ENCODE measurements at places on chromosomes 12 and 14. TPM values are rescaled to one million over a fixed set of nuclear protein-coding genes. Genes with fewer than 3 reads are reported as not detected.

- peak; percentile 67 for DNase-seq
Measured at GRCh38 chr12:52956987-52957386, 8.1 kb downstream of the KRT18 start.

GRCh38 chr12:93944201-93944600 is 204.2 kb upstream of the PLXNC1 start:
- no peak for DNase-seq

DNA sequence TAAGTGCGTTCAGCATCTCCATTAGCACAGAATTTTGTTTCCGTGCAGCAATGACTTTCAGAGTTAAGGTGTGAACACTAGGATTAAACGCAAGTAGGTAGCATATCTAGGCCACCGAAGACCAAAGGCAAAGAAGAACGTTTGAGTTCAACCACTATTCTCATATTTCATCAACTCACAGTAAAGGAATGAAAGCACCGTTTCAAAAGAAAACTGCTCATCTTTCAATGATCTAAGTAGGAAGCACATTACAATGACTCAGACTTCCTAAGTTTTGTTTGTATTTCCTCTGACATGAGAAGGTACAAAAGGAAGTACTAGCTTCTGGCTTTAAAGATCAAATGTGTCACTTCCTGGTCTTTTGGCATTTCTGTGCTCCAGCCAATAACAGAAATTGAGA is 57.6 kb downstream of the ACADS start:
- peak; percentile 91 for DNase-seq

DNA sequence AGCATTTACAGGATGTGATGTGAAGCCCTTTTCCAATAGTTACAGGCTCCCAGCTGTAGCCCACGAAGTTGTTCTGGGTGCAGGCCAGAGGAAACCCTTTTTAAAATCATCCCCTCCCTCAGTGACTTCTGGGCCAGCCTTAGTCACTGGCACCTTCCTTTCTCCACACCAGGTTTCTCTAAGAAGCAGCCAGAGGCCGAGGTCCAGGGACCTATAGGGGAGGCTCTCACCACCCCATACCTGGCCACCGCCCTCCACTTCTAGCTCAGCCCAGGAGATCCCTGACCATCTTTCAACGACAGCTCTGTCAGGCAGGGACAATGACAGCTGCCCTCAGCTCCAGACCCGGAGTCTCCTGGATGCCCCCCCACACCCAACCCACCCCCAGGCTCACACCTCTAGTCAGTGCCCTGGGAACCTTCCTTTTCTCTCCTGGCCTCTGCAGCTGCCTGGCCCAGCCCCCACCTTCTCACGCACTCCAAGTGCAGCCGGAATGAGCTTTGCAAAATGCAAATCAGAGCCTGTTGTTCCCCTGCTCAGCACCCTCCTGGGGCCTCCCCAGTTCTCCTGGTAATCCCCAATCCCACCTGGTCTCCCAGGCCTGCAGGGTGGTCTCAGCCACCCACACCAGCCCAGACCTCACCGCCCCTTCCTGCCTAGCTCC is 46.7 kb downstream of the TESC start:
- DNase-seq, result no peak

DNA sequence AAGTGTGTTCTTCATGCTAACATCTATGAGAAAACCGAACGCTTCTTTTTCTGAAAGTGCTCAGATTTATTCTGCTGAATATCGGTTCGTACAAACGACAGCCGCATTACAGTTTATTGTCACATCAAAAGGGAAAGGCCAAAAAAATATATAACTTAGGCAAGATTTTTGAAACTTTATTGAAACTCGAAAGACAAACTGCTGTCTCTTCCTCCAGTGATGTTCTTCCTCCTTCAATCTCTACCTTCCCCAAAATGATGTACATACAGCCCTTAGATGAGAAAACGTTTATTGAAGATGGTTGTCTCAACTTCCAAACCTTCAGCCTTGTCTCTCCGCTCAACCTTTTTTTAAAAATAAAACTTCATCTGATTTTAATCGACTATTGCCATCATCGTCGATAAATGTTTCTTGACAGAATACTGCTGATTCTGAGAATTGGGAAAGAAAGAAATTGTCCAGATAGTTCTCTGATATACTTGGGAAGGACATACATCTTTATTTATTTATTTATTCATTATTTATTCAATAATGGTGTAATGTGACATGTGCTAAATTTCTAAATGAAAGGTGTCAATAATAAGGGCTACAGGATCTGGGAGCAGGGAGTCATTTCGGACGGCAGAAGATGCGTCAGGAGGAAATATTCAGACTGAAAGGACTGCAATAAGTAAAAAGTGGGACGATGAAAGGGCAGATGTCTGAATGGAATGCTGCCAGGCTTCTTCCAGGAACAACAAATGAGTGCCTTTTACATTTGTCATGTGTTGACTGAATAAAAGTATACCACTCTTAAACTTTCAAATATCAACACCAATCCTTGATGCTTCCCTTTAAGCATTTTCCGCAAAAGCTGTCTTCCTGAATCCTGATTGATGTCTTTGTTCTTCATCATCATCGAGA is 817 bp upstream of the MDM1 start:
- no peak for DNase-seq

GRCh38 chr12:57752668-57753000 is 524 bp upstream of the CDK4 start:
- no peak for DNase-seq

DNA sequence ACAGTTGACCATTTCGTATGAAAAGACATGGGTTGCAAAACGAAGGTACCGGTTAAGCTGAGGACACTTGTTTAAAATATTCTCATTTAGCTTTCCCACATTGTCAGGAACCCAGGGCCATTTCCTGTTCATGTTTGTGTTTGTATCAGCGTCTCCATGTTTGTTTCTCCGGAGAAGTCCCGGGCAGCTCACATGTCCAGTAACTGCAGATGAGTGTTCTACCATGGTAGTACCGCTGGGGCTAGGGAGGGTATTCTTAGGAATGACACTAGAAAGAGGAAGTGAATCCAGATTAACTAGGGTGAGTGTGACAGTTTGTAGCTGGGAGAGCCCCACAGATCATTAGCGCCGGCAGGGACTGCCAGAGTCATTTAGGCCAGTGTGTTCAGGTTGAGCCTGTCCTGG is 50.0 kb upstream of the EVL start:
- DNase-seq, result no peak

- no peak for DNase-seq
Measured at GRCh38 chr12:32398181-32398580, 1.2 kb upstream of the FGD4 start.

DNA sequence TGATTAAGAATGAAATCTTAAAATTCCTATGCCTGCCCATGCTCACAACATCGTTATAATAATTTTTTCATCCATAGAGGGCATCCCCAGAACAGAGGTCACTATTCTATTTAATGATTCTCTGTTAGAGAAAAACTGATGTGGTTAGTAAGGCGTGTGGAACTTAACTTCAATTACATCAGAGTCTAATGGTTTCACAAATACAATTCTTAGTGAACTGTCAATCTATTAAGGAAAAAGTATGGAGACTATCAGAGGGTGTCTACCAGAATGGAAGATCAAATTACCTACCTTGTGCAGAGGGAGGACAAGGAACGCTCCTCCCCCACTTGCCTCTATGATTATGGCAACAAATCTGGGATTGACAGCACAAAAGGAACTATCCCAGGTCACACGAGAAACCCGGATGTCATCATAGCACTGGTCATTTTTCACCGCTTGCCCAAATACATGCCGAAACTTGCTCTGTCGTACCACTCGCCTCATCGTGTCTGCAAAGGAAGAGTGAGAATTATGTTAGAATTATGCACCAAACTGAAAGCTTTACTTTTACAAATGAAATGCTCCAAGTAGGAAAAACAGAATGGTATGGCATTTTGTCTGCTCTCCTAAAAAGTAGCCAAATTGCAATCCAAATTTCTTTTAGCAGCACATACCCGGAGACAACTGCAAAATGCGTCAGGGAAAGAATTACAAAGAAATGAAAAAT is 30.3 kb downstream of the CORO1C start:
- DNase-seq, result no peak

DNA sequence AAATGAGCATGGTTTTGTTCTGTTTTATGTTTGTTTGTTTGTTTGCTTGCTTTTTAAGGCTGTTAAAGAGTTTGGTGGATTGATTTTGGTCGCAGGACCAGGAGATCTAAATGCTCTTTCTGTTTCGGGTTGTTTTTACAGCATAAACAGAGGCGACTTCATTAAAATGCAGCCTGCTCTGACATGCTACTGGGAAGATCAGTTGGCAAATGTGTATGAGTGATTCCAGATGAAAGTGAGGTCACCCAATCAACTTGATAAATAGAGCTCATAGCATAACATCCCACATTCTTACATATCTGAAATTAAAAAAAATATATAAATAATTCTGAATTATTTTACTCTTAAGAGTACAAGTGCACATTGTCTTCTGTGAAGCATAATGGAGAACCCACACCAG is 947.7 kb downstream of the GALC start:
- no peak for DNase-seq

DNA sequence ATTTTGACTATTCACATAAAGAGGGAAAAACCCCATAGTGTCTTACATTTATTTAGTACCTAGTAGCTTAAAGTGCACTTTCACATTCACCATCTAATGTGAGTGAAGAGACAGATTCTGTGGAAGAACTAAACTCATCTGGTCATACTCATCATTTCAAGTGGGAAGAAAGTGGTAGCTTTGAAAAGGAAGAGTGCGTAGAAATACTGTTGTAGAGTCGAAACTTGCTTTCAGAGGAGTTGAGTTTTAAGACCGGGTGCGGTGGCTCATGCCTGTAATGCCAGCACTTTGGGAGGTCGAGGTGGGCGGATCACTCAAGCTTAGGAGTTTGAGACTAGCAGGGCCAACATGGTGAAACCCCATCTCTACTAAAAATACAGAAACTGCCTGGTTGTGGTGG is 222.2 kb downstream of the ERC1 start:
- no peak for DNase-seq

DNA sequence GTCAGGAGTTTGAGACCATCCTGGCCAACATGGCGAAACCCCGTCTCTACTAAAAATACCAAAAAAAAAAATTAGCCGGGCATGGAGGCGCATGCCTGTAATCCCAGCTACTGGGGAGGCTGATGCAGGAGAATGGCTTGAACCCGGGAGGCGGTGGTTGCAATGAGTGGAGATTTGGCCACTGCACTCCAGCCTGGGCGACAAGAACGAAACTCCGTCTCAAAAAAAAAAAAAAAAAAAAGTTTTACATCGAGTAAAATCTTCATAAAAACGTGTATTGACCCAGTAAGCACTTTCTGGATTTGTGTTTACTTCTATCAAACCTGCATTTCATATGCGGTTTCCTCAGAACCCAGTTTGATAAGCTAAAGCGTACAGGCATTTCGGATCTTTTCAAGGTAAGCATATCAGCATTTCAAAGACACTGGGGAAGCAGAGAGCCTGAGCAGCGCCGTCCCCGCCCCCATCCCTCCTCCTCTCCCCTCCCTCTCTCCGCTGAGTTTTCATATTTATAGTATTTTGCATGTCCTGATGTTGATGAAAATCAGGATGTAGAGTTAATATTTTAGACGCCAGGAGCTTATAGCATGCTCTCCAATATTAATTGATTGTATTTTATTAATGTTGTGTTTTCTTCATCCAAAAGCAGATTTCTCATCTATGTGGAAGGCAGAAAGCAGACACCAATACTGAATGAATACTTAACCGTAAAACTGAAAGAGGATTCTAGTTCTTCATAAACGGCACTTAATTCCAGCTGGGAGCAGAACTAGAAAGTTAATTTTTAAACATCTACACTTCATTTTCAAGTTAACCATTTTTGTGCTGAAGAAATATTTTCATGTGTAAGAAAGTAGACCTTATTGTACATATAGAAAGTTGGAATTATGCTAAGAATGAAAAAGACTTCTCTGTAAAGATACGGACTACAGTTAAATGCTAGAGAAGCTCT is 9.2 kb upstream of the HIP1R start:
- DNase-seq, result peak; percentile 33

- no peak for DNase-seq
Measured at GRCh38 chr12:64674367-64674922, 64.2 kb downstream of the RASSF3 start.

- peak; percentile 72 for DNase-seq
Measured at GRCh38 chr14:71665157-71665556, 267.1 kb upstream of the RGS6 start.

DNA sequence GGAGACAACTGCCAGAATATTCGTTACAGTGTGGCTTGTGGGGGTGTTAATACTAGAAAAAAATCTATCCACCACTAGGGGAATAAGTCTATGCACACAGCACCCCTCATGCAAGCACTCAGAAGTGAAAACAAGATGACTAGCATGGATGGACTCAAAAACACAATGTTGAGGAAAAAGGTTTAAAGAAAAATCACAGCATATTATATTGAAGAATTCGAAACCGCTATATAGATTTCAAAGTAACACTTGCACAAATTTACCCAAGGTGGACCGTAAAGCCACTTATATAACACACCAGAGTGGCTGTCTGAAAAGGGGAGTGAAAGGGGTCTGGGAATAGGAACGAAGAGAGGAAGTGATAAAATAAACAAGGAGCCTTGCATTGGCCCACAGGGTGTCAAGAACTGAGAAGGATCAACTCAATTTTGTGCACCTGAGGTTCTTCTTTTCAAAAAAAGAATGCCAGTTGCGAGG is 544 bp downstream of the ABCD4 start:
- DNase-seq, result peak; percentile 58

DNA sequence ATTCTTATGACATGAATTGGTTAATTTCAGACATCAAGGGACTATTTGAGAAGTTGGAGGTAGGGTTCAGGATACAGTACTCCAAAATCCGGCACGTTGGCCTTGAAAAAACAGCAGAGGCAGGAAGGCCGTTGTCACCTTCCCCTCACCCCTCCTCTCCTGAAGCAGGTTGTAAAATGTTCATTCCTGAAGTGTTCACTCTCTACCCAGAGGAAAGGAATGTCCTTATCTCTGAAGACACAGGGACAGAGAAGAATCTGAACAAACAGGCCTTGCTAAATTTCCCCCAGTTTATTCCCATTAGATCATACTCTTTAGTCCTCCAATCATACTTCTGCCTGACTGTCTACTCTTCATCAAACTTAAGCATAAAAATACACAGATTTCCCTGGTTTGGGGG is 313.6 kb downstream of the ZFP36L1 start:
- DNase-seq, result no peak

- no peak for DNase-seq
Measured at GRCh38 chr14:36279306-36280190, 40.9 kb downstream of the MBIP start.

DNA sequence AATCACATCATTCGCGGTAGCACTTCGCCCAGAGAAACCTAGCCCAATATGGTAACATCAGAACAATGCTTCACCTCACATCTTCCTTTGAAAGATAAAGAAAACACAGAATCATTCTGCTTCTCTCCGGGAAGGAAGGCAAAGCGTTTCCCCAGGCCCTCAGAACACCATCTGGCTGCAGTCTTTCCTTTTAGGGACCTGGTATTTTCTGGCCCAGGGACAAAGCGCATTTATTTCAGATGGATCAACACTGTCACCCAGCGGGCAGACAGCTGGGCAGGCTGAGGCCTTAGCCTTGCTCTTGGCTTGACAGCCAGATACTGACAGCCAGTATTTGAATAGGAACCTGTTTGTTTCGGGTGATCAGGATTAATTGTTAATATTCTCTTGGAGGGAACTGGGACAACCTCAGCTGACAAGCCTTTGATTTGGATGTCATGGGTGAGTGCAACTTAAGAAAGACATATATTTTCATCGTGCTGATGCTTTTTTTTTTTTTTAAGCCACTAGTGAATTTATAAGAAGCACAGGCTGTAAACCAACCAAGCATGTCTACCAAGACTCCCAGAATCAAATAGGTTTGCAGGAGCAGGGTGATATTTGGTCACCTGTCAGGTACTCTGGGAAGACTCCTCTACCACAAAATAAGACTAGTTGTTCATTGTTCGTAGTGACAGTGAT is 118.9 kb downstream of the VEZT start:
- DNase-seq, result peak; percentile 71

The SMOC1 gene
- 0.97 TPM for total RNA-seq

The IAPP gene
- not detected for total RNA-seq

The MYO1A gene
- not detected for total RNA-seq

The MSI1 gene
- 0.40 TPM for total RNA-seq

The EIF2S3B gene
- total RNA-seq, result 1.4 TPM

All from HT1080 (cell line).